ENCODE measurements at places on chromosomes 7 and 10.

DNA sequence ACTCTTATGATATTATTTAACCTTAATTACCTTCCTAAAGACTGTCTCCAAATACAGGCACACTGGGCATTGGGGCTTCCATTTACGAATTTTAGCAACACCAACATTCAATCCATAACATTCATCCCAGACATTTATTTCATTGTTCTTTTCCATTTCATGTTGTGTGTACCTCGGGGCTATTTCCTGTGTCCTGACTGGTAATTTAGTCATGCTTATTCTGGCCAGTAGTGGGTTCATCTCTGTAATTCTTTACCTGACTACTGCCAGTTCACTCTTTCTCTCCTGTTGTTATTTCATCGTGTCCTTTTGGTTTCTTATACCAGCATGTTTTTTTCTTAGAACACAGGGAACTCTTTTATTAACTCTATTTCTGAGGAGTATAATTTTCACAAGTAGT lies 225.7 kb downstream of the PLXDC2 start:
- DNase-seq, result no peak

DNA sequence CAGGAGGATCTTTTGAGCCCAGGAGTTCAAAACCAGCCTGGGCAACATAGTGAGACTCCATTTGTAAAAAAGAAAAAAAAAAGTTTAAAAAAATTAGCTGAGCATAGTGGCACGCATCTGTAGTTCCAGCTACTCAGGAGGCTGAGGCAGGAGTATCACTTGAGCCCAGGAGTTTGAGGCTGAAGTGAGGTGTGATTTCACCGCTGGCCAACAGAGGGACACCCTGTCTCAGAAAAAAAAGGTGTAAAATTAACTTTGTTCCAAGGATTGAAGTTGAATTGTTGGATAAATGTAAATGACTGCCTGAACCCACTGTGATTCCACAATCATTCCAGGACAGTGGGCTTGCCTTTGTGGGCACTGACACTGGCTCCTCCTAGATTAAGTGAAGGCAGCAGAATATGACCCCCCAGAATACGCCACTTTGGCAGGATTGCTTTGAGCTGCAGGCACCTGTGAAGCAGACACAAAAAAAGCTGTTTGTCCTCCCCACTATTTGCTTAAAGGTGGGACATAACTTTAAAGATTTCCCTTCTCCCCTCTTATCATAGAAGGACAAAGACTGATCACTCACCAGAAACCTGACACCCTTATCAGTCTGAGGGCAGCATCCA lies 57.2 kb upstream of the FOXI2 start:
- no peak for DNase-seq

DNA sequence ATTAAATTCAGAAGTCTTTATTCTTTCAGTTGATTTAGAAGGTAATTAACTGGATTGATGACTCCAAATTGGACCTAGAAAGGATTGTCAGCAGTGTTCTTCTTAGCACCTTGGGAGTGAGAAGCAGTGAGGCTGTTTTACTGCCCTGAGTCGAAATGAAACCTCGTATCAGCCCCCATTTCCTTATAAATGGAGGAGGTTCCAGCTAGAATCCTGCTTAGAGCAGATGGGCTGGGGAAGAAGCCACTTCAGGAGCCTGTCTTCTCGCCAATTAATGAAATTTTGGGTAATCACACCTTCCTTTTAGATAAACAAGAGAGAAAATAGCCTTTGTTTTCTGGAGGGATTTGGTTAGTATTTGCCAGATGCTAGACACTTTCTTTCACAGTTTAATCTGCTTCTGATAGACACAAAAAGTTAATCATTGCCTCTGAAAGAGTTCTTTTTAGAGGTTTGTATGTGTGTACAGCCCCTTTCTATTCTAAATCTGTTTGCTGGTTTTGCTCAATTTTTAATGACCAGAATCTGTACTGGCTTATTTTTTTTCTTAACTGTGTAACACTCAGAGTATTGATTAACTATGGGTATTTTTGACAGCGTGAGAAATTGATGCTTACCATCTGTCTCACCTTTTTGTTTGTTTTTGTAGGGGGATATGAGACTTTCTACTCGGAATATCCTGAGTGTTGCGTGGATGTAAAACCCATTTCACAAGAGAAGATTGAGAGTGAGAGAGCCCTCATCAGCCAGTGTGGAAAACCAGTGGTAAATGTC lies 4.6 kb downstream of the DUSP5 start:
- no peak for DNase-seq

DNA sequence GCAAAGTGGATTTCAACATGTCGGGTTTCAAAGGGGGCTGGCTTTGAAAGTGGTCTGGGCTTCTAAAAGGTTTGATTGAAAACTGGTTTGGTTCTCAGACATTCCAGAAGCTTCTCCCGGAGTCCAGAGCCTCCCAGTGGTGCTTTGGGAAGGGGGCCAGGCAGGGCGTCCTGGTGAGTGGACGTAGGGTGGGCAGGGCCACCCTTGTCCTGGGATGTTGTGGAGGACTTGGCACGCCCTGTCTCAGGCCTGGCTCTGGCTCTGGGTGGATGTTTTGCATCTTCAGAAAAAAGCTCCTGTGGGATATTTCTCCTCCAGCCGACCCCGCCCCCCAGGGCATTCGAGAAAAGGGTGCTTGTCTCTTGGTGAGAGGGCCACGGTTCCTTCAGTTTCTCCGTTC lies 31.2 kb downstream of the GRIFIN start:
- DNase-seq, result no peak

GRCh38 chr7:78635026-78635793 lies 818.3 kb downstream of the MAGI2 start:
- peak; percentile 37 for DNase-seq
